ENCODE measurements at places on chromosomes 5 and 9.

DNA sequence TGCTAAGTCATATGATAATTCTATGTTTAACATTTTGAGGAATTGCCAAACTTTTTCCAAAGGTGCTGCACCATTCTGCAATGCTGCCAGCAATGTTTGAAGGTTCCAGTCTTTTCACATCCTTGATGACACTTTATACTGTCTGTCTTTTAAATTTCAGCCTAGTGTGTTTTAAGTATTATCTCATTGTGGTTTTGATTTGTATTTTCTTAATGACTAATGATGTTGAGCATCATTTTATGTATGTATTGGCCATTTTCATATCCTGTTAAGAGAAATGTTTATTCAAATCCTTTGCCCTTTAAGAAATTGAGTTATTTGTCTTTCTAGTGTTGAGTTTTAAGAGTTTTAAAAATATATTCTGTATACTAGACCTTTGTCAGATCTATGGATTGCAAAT is 5.0 kb upstream of the TEX48 start:
- no peaks in the 10 kb centered on the region for H3K4me1 ChIP-seq
- no peak overlapping the region for H3K4me3 ChIP-seq
- no peaks in the 10 kb centered on the region for H3K36me3 ChIP-seq
- H3K27ac ChIP-seq: no peak overlapping the region

DNA sequence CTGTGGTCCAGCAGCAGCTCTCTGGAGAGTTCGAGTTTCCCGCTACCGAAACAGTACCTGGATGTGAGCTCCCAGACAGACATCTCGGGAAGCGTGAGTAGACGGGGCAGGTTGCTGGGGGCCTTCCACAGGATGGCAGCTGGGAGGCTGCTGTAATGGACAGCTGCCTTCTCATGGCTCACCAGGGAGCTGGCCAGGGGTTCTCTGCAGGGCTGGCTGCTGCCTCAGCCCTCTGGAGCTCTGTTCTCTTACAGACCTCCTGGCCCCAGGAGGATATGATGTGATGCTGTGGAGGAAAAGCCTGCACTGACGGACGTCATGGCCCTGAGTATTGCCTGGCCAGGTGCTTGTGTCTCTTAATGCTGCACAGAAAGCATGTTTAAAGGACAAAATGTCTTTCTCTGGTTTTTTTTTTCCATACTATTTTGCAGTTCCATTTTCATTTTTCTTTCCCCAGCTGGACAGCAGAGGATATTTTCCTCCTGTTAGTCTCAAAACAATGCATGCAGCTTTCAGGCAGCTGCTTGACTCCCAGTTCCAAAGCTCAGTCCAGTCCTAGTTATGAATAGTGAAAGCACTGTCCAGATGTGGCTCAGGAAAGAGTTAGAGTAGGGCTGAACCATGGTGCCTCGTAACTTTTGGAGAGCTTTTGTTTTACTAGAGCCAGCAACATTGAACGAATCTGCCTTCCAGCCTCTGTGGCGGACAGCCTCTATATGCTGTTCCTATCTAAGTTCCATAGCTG is 77.5 kb upstream of the RARS1 start:
- no peaks in the 10 kb centered on the region for H3K27me3 ChIP-seq
- H3K4me1 ChIP-seq: no peaks in the 10 kb centered on the region
- H3K4me3 ChIP-seq: no peak overlapping the region
- H3K27ac ChIP-seq: no peak overlapping the region

DNA sequence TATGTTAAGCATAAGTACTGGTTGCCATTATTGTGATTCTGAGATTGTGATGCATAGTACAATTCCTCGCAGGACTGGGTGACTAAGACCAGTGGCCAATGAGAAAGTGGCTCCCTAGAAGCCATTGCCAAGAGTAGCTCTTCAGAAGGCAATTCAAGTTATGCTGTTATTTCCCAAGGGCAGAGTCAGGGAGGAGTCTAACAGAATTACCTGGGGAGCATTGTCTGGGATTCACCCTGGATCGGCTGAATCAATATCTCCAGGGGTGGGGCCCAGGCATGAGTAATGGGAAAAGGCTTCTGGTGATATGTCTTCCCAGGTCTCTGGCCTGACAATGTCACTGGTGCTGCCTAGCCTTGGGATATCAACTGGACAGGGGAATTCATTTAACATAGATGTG is 10.9 kb upstream of the ARHGEF28 start:
- H3K36me3 ChIP-seq: no peaks in the 10 kb centered on the region
- no peak for DNase-seq
- H3K27me3 ChIP-seq: no peaks in the 10 kb centered on the region
- no peak overlapping the region for H3K4me3 ChIP-seq
- H3K27ac ChIP-seq: no peak overlapping the region

DNA sequence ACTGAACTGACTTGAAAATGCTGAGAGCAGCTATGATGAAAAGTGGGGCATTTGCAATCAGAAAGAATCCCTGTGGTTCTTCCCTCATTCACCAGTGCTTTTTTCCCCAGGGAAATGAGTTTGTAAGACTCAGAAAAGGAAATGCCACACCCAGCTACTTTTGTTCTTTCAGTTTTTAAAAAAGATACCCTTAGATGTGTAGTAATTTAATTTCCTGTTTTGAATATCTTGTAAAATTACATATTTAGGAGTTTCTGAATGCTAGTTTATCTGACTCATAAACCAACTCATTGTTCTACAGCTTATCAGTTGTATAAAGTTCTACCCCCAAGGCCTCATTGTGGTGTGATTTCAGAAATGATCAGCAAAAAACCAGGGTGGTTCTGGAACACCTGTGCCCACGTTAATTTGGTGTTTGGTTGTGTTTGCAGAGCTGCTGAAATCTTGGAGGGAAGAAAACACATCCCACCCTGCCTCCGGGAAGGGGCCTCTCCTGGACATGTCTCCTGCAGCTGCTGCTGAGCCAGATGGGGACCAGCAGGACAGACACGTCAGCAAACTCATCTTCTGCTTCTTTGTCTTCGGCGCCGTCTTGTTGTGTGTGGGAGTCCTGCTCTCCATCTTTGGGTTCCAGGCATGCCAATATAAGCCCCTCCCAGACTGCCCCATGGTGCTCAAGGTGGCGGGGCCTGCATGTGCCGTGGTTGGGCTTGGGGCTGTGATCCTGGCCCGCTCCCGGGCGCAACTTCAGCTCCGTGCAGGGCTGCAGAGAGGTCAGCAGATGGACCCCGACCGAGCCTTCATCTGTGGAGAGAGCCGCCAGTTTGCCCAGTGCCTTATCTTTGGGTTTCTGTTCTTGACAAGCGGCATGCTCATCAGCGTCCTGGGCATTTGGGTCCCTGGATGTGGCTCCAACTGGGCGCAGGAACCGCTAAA is 2.8 kb downstream of the TMEM171 start:
- no peak for DNase-seq
- H3K4me3 ChIP-seq: no peak overlapping the region
- H3K27ac ChIP-seq: no peak overlapping the region
- peaks cover 2% of the 10 kb centered on the region for H3K4me1 ChIP-seq
- peaks cover 22% of the 10 kb centered on the region for H3K27me3 ChIP-seq
- no peaks in the 10 kb centered on the region for H3K36me3 ChIP-seq

- DNase-seq: no peak
- no peaks in the 10 kb centered on the region for H3K36me3 ChIP-seq
- H3K4me1 ChIP-seq: no peaks in the 10 kb centered on the region
Measured at GRCh38 chr5:37055383-37055990, 178.9 kb downstream of the NIPBL start.

DNA sequence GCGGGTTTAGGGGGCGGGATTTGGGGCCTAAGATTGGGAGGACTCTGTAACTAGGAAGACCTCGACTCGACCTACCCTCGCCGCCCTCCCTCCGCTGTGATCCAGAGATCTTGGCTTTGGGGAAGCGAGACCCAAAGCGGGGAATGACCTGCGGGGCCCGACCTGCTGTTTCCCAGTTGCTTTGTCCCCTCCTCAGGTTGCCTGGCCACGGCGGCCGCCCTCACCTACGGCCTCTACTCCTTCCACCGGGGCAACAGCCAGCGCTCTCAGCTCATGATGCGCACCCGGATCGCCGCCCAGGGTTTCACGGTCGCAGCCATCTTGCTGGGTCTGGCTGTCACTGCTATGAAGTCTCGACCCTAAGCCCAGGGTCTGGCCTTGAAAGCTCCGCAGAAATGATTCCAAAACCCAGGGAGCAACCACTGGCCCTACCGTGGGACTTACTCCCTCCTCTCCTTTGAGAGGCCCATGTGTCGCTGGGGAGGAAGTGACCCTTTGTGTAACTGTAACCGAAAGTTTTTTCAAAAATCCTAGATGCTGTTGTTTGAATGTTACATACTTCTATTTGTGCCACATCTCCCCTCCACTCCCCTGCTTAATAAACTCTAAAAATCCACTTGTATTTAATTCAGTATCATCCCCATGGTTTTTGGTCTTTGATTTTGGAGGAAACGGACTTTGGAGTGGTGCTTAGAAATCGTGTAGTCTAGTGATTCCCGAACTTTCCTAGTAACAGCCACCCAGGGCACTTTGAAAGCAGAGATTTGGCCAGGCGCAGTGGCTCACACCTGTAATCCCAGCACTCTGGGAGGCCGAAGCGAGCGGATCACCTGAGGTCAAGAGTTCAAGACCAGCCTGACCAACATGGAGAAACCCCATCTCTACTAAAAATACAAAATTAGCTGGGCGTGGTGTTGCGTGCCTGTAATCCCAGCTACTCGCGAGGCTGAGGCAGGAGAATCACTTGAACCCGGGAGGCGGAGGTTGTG is 878 bp downstream of the HIGD2A start:
- no peaks in the 10 kb centered on the region for H3K4me1 ChIP-seq
- DNase-seq: no peak
- no peaks in the 10 kb centered on the region for H3K27me3 ChIP-seq
- no peak overlapping the region for H3K27ac ChIP-seq

DNA sequence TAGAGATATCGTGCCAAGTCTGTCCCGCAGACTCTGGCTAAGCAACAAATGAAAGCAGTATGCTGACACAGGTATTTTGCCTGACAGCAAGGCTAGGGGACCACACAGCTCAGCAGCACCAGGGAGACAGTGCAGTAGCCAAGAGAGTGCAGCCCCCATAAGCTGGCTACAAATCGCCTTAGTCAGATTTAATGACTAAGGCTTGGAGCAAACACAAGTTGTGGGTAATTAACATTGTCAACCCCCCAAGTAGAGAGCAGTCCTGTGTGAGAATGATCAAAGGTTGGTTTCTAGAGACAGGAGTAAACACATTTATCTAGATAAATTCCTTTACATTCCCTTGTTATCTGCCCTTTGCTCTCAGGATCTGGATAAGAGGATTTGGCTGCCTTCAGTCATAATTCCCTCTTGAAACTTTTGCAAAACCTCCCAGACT is 1434.5 kb upstream of the CDH6 start:
- no peak overlapping the region for H3K4me3 ChIP-seq
- no peaks in the 10 kb centered on the region for H3K36me3 ChIP-seq
- no peak overlapping the region for H3K27ac ChIP-seq
- H3K27me3 ChIP-seq: no peaks in the 10 kb centered on the region
- H3K4me1 ChIP-seq: no peaks in the 10 kb centered on the region

- no peak for DNase-seq
- no peak overlapping the region for H3K27ac ChIP-seq
- H3K4me1 ChIP-seq: peaks cover 4% of the 10 kb centered on the region
- H3K27me3 ChIP-seq: no peaks in the 10 kb centered on the region
- peaks cover 2% of the 10 kb centered on the region for H3K36me3 ChIP-seq
Measured at GRCh38 chr5:151151263-151151660, 6.3 kb downstream of the ANXA6 start.

DNA sequence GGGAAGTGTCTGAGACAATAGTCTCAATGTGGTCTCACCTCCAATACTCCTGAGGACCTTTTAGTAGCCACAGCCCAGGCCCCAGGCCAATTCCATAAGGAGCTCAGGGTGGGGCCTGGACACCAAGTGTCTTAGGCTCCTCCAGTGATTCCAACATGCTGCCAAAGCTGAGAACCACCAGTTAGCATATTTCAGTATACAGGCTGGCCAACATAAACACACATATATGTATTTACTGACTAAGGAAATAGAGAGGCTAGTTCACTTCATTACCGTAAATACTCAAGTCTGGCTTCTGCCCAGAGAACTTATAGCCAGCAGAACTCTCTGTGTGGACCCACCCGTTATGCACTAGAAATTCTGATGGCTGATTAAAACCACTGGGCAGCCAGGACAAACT is 24.1 kb downstream of the S1PR3 start:
- no peak overlapping the region for H3K27ac ChIP-seq
- no peaks in the 10 kb centered on the region for H3K4me1 ChIP-seq
- H3K4me3 ChIP-seq: no peak overlapping the region
- no peak for DNase-seq

DNA sequence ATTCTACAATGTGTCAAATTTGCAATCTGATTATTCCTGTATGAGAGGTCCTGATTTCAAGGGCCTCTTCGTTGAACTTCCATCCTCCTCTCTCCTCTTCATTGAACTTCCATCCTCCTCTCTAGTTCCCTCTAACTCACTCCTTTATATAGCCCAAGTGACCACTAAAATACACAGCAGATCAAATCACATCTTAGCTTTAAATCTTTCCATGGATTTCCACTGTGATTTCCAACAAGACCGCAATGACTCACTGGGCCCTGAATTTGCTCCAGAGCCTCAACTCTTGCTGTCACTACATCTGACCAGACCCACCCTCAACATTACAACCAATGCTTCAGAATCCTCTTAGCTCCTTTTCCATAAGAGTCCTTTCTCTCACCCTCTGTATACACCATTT is 59.1 kb upstream of the TMEM252 start:
- H3K27ac ChIP-seq: no peak overlapping the region
- no peaks in the 10 kb centered on the region for H3K27me3 ChIP-seq
- H3K4me3 ChIP-seq: no peak overlapping the region
- H3K36me3 ChIP-seq: no peaks in the 10 kb centered on the region
- no peak for DNase-seq

DNA sequence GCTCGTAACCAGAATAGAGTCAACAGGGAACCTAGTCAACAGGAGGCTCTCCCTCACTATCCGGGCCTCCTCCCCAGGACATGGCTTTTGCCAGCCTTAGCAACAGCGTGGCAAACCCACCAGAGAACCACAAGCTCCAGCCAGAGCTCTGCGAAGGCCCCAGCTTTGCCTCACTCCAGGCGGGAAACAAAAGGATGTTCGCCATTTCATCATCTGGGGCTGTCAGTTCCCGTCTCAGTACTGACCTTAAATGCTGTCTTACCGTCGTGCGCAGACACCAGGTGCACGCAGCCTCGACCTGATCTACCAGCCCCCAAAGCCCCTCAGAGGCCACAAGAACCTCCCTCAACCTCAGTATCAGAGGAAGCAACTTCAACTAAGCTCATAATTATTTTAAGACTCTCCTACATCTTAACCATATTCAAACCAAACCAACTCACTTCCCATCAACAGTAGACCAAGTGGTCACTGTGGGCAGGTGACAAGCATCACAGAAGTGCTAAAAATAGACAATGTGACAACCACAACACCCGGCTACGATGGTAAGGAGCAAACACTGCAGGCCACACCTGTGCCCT is 71.4 kb downstream of the SEMA4D start:
- no peaks in the 10 kb centered on the region for H3K36me3 ChIP-seq
- no peak overlapping the region for H3K27ac ChIP-seq
- no peak for DNase-seq
- no peaks in the 10 kb centered on the region for H3K4me1 ChIP-seq
- H3K4me3 ChIP-seq: no peak overlapping the region

DNA sequence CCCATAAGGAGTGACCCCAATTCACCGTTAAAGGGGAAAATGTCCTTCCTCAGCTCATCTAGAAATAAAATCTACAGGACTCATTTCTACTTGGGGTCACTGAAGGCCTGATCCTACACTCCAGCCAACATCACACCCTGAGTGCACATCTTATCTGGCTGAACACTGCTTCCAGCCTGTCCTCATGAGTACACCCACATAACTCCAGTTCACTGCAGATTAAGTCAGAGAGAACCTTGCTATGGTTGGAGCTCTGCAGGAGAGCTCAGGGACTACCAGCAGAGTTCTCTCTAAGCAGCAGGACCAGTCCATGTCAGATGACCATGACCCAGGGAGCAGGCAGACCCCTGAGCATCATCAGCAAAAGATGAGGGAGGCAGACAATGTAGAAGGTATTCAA is 126.9 kb upstream of the MAP3K1 start:
- no peaks in the 10 kb centered on the region for H3K27me3 ChIP-seq
- H3K36me3 ChIP-seq: no peaks in the 10 kb centered on the region
- no peak overlapping the region for H3K4me3 ChIP-seq
- no peaks in the 10 kb centered on the region for H3K4me1 ChIP-seq
